ENCODE measurements at places on chromosomes 4 and X.

DNA sequence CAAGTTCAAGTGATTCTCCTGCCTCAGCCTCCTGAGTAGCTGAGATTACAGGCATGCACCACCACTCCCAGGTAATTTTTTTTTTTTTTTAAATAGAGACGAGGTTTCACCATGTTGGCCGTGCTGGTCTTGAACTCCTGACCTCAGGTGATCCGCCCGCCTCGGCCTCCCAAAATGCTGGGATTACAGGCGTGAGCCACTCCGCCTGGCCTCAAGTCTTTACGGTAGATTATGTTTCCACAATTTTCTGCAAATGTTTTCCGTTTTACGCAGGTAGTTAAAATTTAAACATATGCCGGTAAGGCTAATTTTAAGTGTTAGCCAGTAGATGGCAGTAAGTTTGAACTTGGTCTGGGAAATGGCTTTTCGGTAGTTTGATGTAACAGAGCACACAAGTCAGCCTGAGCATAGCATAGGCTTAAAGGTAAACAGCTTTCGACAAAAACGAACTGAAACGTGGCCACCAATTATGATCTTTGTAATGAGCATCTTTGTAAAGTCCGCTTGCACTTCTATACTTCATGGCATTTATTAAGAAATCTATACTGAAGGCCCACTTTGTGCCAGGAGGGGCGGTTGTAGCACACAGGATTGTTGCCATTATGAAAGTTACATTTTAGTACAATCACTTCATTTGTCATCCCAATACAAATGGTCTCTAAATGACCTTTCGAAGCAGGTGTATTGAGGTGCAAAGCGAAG, 31.1 kb downstream of the CCKAR start:
- DNase-seq: no peak

GRCh38 chrX:42540146-42540545, 237.8 kb downstream of the PPP1R2C start:
- DNase-seq: no peak

GRCh38 chrX:22338740-22339139, 66.0 kb downstream of the CBLL2 start:
- no peak for DNase-seq

DNA sequence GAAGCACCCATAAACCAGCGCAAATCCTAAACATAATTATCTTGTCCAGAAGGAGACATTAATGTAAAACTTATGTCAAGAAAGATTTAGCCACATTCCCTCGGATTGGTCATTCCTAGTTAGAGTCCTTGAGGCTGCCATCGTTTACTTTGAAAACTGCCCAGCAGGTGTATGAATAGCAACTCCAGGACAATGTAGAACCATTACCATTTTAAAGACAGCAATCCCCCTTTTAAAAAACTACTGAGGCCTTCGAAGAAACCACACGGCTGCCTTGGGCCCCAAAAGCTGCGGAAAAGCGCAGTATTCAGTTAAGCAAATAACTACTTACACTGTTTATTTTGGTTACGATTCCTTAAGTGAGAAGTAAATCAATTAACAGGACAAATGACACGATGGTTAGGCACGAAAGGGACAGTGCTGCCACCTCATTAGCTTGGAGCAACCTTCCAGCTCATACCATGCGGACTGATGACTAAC, 822 bp upstream of the SGMS2 start:
- DNase-seq: no peak

DNA sequence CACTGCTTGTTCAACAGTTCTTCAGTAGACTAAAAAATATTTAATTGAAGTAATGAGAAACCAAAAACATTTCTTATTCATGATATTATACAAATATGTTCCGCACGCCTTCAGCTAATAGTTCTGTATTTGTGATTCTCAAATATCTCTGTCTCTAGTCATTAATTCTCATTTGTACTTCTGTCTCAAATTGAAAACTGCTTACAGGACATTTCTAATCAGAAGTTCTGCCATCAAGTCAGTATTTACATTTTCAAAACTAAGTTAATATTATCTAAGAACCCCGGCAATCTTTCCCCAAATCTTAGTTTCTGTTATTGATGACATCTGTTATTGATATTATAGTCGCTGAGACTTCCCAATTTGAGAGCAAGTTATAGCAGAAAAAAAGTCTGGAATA, 78.6 kb upstream of the PGRMC2 start:
- DNase-seq: no peak

- DNase-seq: no peak
Measured at GRCh38 chr4:14790494-14790893, 211.8 kb upstream of the CPEB2 start.

DNA sequence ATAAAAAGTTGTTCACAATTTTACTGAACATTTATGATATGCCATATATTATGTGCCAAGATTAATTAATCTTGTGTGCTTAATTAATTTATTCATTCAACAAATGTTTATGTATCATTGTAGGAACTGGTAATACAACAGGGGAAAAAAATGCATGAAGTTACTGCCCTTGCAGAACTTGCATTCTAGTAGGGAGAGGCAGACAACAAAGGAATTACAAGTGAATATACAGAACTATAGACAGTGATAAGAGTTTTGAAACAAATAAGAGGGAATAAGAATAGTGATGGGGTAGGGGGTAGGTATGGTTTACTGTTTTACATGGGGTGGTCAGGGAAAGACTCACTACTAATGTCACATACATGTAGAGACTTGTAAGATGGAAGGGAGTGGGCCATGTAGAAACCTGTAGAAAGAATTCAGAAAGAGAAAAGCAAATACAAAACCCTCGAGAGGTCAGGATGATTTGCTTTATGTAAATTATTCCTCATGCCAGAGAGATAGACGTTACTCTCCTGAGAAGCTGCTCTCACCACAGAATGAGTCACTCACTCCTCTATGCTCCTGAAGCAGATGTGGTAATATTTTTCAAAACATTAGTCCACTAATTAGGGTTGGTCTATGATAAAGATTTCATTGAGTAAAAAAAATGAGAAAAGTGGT, 855.0 kb upstream of the GRID2 start:
- no peak for DNase-seq

GRCh38 chr4:14769993-14770392, 232.3 kb upstream of the CPEB2 start:
- no peak for DNase-seq

- no peak for DNase-seq
Measured at GRCh38 chrX:24672701-24673190, 21.0 kb upstream of the POLA1 start.

DNA sequence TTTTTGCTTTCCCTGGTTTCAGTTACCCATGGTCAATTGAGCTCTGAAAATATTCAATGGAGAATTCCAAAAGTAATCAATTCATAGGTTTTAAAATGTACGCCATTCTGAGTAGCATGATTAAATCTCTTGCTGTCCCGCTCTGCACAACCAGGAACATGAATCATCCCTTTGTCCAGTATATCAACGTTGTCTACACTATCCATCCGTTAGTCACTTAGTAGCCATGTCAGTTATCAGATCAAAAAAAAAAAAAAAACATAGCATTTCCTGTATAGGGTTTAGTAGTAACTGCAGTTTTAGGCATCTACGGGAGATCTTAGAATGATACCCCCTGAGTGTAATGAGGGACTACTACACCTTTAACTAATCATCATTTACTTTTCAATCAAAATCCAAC, 15.1 kb downstream of the LAMP2 start:
- no peak for DNase-seq

DNA sequence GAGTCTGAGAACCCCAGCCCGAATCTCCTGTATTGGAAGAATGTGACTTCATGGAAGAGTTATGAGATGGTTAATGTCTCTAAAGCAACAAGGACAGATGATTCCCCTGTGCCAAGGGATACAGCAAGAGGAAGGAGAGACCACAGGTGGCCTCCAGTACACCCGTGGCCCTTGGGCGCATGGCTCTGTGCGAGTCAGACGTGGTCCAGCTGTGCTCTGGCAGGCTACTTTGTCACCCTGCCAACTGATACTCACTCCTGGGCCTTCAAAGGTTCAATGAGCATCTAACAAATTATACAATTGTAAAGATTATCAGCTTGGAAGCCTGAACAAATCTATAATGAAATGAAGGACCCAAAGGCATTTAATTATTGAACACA, 71.7 kb downstream of the NYX start:
- no peak for DNase-seq

DNA sequence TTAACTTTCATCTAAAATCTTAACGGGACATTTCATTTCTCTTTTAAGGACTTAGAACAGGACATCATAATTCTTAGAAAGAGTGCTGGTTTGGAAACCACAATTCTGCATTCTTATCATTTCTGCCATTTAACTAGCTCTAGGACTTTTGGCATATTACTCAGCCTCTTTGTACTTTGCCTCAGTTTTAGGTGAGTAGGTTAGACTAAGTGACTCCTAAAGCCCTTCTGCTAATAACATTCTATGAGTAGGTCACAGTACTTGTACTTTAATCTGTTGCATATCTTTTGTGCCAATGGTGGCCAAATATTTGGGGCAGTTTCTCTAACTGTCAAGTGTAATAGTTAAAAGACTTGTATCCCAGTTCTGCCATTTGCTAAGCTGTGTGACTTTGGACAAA, 115.4 kb upstream of the NUDT6 start:
- no peak for DNase-seq

Measured in T-cell (primary cell).